ENCODE measurements at places on chromosomes 13 and 19.

DNA sequence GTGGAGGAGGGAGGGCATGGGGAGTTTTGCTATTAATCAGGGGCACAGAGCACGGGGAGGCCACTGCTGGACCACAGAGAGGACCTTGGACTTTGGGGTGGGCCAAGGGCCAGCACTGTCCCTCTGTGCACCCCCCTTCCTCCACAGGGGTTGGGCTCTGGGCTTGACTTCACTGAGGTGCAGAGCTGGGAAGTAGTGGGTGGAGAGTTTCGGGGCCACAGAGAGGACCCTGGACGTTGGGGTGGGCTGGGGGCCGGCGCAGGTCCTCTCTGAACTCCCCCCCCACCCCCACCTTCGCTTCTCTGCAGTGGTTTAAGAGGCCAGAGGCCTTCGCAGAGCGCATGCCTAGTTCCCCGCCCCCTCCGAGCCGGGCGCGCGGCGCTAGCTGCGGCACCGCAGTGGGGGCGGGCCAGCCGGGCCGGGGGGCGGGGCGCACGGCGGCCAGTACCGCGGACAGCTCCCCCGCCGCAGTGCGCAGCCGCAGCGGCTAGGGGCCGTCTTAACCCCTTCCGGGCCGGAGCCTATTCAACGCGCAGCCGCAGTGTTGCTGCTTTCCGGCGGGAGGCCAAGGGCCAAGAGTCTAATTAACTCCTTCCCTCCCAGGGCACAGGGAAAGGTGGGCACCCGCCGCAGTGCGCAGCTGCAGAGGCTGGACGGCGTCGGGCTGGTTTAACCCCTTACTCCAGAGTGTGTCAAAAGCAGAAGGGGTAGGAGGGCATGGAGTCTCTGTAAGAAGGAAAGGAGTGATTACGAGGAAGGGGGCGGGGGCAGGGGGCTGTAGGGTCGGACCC lies 3.7 kb downstream of the KCNC3 start:
- no peak for DNase-seq

GRCh38 chr13:34151885-34152284 lies 333.9 kb downstream of the RFC3 start:
- DNase-seq, result no peak

DNA sequence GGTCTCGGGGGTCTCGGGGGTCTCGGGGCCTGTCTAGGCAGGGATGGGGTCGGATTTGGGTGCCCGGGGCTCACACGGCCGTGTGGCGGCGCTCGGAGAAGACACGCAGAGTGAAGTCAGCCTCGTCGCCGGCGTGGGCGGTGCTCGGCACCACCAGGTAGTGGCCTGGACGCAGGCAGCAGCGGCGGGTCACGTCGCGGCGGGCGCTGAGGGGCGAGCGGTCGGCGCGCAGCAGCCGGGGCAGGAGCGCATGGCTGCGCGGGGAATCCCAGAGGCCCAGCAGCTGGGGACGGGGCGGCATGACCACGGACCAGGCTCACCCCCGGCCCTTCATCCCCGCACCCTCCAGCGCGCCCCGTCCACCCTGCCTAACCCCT lies 8.2 kb downstream of the CAPN12 start:
- no peak for DNase-seq

DNA sequence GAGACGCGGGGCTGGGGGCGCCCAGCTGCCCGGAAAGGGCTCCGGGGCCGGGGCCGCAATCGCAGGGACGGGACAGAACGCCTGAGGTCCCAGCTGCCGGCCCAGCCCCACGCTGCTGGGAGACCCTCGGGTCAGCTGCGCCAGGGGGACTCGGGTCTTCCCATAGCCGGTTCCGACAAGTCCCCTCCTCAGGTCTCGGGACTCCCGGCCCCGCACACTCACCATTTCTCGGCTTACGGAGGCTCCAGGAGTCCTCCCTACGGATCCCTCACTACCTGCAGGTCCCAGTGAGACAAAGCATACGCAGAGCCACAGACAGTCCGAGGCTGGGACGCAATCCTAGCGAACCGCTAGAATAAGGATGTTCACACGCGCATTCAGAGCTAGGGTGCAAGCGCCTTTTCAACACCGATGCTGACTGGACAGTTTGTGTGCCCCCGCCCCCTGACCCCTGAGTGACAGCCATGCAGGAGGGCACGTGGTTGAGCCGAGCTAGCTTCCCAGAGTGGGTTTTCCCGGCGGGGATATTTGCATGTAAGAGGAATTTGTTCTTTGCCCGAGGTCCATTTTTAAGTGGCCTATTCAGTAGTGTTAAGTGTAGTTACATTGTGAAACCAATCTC lies 13.6 kb downstream of the ZNF490 start:
- no peak for DNase-seq

- DNase-seq, result no peak
Observed at GRCh38 chr13:19681517-19681916, 48.1 kb downstream of the MPHOSPH8 start.

GRCh38 chr13:51971520-51972426 lies 39.5 kb downstream of the ATP7B start:
- DNase-seq, result no peak

- DNase-seq, result no peak
Observed at GRCh38 chr13:41054212-41054877, 7.0 kb upstream of the WBP4 start.

GRCh38 chr19:42239544-42240220 lies 2.7 kb downstream of the GSK3A start:
- DNase-seq, result no peak

- peak; percentile 70 for DNase-seq
Observed at GRCh38 chr13:110388108-110388943, 81.2 kb downstream of the COL4A2 start.

DNA sequence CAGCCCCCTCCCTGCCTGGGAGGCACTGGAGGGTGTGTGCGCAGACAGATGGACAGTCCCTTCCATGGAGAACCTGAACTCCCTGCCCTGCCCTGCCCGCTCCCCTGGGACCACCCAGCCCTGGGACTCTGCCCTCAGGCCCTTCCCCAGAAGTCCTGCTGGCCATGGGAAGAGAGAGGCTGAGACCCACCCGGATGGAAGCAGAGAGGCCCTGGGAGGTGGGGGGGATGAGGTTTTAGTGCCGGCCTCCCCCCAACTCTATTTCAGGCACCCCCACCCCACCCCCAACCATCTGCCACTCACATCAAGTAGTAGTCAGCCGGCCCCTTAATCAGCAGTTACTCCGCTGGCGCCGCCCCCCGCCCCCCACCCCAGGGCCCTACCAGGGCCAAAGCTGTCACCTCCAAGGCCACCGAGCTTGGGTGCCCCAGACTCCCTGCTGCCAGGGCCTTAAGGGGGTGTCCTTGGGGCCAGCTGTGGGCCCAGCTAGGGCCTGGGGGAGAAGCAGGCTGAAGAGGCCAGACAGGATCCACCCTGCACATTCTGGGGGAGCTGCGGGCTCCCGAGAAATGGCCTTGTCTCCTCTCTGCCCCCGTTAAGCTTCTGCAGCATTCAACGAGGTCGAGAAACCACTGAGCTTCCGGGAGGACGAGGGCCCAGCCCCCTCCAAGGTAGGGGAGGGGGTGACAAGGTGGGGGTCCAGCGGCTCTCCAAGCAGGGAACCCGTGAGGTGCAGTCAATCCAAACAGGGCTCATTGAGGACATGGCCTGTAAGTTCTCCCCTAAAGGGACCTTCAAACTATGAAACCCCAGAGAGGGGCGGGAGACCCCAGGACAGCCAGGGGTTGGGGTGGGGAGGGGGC lies 17.4 kb downstream of the NMRK2 start:
- DNase-seq, result no peak

- no peak for DNase-seq
Observed at GRCh38 chr19:52990759-52991418, 22.8 kb upstream of the ERVV-1 start.

GRCh38 chr19:31350693-31351055 lies 1.4 kb upstream of the TSHZ3 start:
- no peak for DNase-seq

GRCh38 chr13:63567031-63567430 lies 2151.4 kb upstream of the PCDH20 start:
- no peak for DNase-seq

- DNase-seq, result no peak
Observed at GRCh38 chr13:110644892-110645521, 29.7 kb downstream of the NAXD start.

GRCh38 chr13:20832861-20833260 lies 59.1 kb upstream of the EEF1AKMT1 start:
- DNase-seq, result no peak

GRCh38 chr13:110578363-110578762 lies 16.8 kb upstream of the RAB20 start:
- no peak for DNase-seq

DNA sequence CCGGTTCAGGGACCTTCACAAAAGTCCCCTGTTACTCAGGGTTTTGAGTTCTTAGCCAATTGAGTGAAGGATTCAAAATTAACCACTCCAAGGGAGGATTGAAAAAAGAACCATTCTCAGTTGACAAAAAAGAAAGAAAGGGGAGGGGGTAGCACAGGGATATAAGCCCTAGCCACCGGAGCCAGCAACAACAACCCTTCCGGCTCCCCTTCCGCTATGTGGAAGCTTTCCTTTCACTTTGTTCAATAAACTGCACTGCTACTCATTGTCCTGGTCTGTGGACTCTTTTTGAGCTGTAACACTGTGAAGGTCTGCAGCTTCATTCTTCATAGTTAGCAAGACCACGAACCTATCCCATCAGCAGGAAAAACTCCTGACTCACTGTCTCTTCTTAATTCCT lies 1488.1 kb upstream of the PRR20A start:
- no peak for DNase-seq

DNA sequence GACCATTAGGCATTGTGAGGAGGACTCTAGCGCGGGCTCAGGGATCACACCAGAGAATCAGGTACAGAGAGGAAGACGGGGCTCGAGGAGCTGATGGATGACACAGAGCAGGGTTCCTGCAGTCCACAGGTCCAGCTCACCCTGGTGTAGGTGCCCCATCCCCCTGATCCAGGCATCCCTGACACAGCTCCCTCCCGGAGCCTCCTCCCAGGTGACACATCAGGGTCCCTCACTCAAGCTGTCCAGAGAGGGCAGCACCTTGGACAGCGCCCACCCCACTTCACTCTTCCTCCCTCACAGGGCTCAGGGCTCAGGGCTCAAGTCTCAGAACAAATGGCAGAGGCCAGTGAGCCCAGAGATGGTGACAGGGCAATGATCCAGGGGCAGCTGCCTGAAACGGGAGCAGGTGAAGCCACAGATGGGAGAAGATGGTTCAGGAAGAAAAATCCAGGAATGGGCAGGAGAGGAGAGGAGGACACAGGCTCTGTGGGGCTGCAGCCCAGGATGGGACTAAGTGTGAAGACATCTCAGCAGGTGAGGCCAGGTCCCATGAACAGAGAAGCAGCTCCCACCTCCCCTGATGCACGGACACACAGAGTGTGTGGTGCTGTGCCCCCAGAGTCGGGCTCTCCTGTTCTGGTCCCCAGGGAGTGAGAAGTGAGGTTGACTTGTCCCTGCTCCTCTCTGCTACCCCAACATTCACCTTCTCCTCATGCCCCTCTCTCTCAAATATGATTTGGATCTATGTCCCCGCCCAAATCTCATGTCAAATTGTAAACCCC lies 2.8 kb upstream of the CEACAM5 start:
- DNase-seq, result no peak

DNA sequence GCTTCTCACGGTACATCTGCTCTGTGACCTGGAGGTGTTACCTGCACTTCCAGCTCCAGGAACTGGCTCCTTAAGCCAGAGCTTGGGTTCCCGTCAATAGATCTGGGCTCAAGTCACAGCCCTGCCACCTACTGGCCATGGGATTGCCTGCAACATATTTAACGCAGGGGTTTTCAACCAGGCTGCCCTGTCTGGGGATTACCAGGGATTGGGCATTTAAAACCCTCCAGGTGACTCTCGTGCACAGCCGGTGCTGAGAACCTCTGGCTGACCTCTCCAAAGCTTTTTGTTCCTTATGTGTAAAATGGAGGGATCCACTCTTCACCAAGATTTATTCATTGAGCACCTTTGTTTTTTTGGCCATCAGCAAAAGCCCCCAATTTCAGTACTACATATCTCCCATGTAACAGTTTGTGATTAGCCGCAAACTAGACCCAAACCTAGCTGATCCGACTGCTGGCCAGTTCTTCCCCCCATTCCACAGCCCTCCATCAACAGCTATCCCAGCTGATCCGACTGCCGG lies 76.6 kb upstream of the STK24 start:
- no peak for DNase-seq

DNA sequence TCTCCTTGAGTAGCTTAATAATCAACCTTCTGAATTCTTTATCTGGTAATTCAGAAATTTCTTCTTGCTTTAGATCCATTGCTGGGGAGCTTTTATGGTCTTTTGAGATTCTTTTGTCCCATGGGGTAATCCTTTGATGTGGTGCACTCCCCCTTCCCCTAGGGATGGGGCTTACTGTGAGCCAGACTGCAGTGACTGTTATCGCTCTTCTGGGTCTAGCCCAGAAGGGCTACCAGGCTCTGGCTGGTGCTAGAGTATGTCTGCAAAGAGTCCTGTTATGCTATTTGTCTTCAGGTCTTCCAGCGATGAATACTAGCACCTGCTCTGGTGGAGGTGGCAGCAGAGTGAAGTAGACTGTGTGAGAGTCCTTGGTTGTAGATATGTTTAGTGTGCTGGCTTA lies 41.7 kb downstream of the UFM1 start:
- DNase-seq, result no peak

DNA sequence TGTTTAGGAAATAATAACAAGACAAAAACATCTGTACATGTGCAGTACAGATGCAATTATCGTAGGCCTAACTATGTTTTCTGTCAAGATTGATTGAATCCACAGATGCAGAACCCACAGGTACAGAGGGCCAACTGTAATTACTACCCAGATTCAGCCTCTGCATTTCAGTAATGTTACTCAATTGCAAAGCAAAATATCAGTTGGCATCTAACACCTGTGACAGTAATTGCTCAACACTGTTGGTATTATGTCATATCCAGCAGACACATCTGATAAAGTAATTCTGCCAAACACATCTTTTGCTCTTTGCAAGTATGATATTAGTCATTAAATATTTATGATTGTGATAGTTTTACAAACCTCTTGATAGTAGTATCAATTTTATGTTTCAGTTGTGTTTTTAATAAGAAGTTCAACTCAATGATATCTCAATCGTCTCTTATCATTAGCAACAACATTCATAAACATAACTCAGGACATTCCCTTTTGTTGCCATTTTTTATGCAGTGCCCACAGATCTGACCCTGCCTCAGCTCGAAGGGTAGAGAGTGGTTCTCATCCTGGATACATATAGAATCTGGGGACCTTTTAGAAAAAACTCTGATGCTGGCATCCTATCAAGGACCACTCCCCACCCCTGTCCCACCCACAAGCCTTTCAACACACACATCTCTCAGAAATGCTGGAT lies 104.7 kb downstream of the MYCBP2 start:
- no peak for DNase-seq

- no peak for DNase-seq
Observed at GRCh38 chr13:48738311-48738710, 84.6 kb downstream of the CYSLTR2 start.
